ENCODE measurements at places on chromosomes 12 and 14.

DNA sequence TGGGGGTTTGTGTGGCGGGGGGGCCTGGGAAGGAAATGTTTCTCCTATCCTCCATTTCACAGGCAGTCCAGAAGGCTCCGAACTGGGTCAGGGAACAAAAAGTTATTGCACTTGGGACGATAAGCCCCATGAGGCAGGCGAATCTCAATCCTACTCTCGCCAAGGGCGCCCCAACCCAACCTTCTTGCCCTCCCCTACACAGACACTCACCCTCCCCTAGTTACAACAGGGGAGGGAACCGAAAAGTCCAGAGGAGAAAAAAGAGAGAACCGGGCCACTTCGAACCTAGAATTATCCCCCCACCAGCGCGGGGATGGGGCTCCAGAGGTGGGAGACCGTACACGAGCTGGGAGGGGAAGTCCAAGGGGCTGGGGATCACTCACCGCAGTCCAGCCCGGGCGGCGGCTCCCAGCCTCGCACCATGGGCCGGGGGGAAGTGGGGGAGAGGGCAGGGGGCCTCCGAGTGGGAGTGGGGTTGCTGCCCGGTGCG is 357 bp downstream of the HOMEZ start:
- DNase-seq = no peak

DNA sequence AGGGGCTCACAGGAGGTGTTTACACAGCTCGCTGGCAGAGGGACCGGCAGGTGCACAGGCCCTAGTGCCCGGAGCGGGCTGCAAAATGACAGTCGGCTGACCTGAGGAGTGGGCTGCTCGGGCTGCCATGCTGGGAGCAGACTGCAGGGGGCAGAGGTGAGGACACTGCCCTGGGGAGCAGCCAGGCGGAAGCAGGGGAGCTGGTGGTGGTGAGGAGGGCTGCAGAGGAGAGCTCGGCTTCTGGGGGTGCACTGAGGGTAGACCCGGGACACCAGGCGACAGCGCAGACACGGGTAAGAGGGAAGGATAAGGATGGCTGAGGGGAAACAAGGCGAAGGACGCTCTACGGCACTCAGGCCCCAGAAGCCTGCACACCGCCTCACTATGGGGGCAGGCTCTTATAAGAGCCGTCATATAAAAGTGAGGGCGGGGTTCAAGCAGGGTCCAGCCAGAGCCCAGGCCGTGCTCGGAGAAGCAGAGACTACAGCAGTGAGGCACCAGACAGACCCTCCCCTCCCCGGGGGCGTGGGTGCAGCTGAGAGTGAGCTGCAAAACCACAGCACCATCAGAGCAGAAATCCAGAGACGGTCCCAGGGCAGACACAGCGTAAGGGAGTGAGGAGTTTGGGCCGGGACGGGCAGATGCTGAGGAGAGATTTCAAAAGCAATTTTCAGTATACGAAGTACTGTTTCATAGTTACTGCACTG is 62.5 kb downstream of the CCDC88C start:
- no peak for DNase-seq

GRCh38 chr12:128810182-128811127 is 13.3 kb downstream of the SLC15A4 start:
- no peak for DNase-seq

DNA sequence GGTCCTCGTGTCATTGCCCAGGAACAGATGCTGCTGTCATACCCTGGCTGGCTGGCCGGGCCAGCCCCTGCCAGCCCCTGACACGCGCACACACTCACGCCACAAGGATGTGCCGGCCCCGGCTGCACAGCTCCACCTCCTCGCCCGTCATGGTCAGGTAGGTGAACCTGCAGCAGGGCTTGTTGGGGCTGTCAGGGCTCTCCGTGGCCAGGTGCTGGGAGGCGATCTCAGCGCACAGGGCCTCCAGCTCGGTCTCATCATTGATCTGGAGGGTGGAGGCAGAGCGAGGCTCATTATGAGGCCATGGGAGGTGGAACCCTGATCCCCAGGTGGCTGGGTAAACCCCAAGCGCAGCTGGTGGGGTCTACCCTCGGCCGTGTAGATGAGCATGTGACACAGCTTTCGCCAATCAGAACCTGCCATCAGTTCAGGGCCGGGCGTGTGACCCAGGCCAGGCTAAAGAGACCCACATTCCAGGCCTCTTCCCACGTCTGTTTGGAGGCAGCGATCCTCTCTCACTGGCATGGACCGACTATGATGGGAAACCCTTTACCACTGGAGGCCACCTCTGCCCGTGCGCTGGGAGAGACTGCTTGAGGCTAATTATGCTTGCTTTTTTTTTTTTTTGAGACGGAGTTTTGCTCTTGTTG is 38.8 kb downstream of the TRAFD1 start:
- no peak for DNase-seq

DNA sequence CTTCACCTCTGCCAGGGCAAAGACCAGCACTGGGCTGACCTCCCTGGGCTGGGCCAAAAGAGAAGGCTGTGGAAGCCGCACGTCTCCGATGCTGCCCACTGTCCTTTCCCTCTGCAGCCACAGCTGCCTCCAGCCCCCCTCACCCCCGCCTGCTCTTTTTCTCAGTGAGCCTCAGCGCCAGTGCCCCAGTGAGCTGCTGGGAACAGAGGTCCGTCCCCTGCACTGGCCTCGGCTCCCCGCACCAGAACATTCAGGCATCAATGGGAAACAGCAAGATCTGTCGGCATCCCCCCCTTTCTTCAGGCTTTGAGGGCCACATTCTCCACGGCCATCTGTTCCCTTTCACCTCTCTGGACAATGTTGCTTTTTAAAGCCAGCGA is 398.1 kb downstream of the ZFP36L1 start:
- no peak for DNase-seq

DNA sequence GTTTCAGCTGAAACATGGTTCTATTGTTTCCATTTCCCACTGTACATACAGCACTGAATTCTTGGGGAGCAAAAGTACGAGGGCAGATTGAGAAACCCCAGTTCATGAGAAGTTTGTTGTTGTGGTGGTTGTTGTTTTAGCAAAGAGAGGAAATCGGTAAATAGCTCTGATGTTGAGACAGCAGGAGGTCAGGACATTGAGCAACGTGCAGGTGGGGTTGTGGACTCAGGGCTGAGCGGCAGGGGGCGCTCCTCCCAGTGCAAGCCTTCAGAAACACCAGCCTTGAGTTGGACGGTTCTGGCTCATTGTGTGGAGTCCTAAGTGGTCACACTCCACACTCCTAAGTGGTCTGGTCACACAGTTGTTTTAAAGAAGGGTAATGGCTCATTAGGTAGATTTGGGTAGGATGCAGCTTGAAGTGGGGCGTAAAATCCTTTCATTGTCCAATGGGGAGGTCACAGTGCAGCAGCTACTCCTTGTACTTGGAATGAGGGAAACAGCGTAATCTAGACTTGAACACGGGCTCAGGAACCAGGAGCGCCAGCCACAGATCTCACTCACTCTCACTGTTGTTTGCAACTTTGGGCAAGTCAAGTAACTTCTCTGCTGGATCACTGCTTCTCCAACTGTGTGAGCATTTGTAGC is 14.5 kb upstream of the PWP1 start:
- no peak for DNase-seq
